ENCODE measurements at places on chromosomes 11 and 22.

DNA sequence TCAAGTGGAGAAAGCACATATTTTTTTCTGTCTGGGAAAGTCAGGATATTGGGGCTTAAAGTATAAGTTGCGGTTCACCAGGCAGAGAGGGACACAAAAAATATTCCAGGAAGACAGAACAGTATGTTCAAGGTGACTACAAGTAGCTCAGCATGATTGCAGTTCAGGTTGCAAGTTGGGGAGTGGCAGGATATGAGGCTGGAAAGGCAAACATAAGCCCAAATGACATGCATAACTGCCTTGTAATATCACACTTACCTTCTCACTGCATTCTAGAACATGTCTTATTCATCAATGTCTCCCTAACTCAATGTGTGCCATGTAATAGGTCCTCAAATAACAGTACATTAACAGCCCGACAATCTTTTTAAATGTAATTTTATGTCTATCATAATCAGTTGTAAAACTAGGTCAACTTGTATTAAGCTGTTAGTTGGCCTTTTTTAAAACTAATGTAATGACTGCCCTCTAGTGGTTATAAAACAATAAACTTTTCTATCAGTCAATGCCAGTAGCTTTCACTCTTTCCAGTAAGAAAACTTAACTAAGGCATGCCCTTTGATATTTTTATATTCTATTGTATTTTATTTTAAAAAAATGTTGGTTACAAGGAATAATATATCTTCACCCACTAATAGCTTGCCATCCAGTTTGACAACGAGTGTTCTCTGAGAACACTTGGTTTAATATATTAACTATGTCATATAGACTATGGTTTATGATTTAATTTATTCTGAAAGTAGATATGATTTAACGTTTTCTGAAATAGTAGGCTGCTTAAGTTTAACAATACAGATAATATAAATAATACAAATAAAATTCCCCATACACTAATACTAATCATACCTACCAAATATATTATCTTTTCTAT is 39.4 kb upstream of the CFAP300 start:
- peak; percentile 36 for DNase-seq

DNA sequence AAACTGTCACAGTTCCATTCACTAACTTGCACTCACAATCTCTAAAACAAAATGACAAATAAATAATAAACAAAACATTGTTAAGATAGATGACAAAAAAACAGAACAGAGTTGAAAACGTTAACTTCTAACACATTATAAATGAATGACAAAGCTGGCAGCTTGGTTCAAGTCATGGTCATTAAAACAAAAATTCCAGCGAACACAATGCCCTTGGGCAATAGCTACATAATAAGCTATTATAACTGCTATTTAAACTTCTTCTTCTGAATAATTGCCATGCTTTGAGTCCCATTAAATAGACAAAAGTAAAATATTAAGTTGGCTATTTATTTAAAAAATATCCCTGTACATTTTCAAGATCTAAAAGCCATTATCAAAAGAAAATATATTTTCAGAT is 54.7 kb downstream of the PICALM start:
- DNase-seq: no peak

GRCh38 chr11:13015753-13016152 is 6.6 kb downstream of the RASSF10 start:
- DNase-seq: no peak

DNA sequence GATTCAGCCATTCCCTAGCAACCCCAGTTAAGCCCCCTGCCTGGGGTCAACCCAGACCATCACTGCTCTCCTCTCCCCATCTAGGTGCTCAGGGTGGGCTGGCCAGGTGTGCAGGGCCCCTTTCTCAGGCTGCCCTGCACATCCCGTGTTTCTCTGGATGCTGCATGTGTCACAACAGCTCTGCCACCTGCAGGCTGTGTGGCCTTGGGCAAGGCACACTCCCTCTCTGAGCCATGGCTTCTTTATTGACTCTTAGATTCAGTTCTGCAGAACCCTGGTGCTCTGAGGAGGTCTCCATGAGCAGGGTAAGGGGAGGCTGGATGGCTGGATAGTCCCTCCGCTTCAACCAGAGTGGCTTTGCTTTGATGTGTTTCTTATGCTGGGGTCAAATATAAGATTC is 24.6 kb downstream of the RPS6KA4 start:
- no peak for DNase-seq

DNA sequence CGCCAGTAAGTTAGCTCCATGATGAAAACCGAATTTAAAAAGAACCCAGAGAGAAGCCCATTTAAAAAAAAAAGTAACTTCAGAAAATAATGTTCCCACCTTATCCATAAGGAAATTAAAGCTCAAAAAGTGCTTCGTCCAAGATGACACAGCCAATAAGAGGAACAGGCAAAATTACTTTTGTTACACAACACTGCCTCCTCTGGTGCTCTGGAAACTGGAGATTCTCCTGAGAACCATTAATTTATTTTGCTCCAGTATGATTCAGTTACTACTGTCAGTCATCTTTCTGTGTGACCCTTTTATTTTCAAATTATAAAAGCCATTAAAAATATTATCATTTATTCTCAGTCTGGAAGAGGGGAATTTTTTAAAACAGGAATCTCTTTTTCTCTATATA is 2.0 kb downstream of the IFT27 start:
- peak; percentile 29 for DNase-seq

- DNase-seq: peak; percentile 13
Observed at GRCh38 chr11:80362563-80363340, 921.9 kb upstream of the TENM4 start.

- DNase-seq: no peak
Observed at GRCh38 chr11:125772834-125773505, 5.7 kb downstream of the PATE2 start.

DNA sequence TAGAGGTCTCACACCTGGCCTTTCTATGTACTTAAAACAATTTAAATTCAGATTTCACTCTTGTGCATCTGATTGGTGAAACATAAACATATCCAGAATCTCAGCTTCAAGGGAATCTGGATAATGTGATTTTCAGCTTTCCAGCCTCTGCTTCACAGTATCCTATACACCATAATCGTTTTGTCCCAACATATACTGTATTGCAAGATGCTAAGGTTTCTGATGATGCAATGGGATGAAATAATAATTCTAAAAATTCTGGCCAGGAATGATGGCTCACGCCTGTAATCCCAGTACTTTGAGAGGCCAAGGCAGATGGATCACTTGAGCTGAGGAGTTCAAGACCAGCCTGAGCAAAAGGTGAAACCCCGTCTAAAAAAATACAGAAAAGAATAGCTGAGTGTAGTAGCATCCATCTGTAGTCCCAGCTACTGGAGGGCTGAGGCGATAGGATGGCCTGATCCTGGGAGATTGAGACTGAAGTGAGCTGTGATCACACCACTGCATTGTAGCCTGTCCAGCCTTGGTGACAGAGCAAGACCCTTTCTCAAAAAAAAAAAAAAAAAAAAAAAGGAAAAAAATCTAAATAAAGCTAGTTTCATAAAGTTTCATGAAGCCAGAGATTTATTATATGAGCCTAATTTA is 41.0 kb upstream of the CTSC start:
- DNase-seq: no peak

DNA sequence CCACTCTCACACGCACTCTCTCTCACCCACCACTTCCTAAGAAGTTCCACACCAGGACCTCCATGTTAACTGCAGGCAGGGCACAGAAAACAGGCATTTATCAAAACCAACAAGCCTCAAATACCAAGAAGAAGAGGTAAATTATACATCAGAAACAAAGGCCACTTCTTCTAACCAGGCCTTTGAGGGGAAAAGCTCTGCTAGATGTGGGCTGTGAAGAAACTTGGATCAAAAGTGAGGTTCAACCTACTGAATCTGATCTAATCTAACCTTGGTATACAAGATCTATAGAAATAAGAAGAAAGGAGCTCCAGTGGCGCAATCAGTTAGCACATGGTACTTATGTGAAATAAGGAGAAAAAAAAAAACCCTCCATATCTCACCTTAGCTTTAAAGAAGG is 91.9 kb downstream of the FAM168A start:
- DNase-seq: no peak

DNA sequence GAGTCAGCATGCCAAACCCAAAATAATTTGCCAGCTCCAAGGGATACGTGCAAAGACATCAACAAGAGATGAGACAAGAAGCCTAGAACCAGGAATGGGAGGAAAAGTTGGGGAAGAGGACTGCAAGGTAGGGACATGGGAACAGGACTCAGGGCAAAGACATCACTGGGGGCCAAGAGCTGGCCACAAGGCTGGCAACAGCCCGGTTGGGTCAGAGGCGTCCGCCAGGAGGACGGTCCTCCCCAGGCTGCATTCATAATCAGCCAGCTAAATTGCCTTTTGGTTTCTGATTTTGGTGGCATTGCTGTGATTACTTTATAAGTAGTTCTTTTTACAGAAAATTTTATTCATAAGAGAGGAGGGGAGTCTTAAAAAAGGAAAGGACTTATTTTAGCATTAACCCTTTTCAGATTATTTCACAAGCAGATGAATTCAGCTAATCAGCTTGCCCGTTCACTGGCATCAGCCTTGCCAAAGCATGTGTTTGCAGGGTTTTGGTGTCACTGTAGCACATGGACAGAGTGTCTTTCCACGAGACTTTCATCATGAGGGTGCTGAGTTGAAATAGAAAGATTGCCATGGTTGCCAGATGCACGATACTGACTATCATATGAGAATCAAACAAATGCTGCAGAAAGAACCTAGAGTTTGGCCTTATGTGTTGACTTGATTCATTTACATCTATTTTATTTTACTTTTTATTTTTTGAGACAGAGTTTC is 23.2 kb upstream of the NAV2 start:
- no peak for DNase-seq

- no peak for DNase-seq
Observed at GRCh38 chr11:33052231-33052630, 12.9 kb downstream of the TCP11L1 start.

DNA sequence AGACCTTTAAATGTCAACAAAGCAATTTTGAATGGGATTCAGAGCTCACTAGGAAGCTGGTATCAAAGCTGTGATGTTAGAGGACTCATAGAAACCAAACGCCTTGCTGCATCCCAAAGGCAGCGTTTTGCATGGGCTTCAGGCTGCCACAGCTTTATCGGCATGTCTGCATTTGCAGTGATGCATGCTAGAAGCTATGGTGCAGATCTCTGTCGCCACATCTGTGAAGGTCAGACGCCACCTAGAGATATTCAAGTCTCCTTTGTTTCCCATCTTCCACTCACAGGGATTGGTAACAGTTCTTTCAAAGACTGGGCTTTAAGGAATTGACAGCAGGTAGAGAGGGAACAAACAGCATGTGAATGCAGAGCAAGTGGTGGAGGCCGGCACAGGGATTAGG is 47.8 kb downstream of the NTM start:
- no peak for DNase-seq

- DNase-seq: no peak
Observed at GRCh38 chr11:85171648-85172257, 455.4 kb downstream of the DLG2 start.

DNA sequence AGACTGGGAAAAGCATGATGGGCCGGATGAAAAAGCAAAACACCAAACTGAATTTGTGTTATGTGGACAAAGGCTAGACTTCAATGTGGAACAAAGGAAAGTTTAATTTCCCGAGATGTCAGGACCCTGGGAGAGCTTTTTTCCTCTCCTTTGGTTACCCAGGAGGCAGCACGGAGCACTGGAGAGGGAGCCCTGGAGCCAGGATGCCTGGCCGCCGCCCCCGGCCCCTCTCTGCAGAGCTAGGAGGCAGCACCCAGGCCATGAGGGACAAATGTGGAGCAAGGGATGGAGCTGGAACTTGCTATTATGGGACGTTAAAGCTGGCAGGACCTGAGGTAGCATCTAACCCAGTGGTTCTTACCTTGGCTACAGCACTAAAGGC is 108.9 kb downstream of the MORC2 start:
- no peak for DNase-seq

- no peak for DNase-seq
Observed at GRCh38 chr11:96648991-96649390, 259.2 kb downstream of the JRKL start.
